Activated T-helper 2 cell treated with anti-CD3 and anti-CD28 coated beads, Interferon-gamma antibody, Interleukin-2, Interleukin-4, amounts not matched to agents 10 μg/mL and 5 μg/mL and 100 μg/mL, durations not matched to agents 14 hours and 24 hours and 36 hours (primary cell): ENCODE measurements at places on chromosomes 13 and 19.
A peak's percentile ranks its signal among the peaks of the same experiment; 100 is the strongest.

GRCh38 chr13:25372284-25373081, 709 bp downstream of the ATP8A2 start:
- no peak for DNase-seq

- no peak for DNase-seq
Observed at GRCh38 chr19:33950091-33950750, 153.6 kb downstream of the KCTD15 start.

- no peak for DNase-seq
Observed at GRCh38 chr19:15722956-15723355, 4.9 kb upstream of the OR10H2 start.

- no peak for DNase-seq
Observed at GRCh38 chr13:24491845-24492244, 20.7 kb downstream of the PARP4 start.

GRCh38 chr13:51784097-51784496, 19.9 kb downstream of the DHRS12 start:
- no peak for DNase-seq

- no peak for DNase-seq
Observed at GRCh38 chr19:7328647-7329046, 20.1 kb upstream of the ARHGEF18 start.

- no peak for DNase-seq
Observed at GRCh38 chr19:7007859-7008258, 13.4 kb downstream of the MBD3L2B start.

GRCh38 chr13:26760832-26761582, 421 bp upstream of the GPR12 start:
- DNase-seq = no peak

DNA sequence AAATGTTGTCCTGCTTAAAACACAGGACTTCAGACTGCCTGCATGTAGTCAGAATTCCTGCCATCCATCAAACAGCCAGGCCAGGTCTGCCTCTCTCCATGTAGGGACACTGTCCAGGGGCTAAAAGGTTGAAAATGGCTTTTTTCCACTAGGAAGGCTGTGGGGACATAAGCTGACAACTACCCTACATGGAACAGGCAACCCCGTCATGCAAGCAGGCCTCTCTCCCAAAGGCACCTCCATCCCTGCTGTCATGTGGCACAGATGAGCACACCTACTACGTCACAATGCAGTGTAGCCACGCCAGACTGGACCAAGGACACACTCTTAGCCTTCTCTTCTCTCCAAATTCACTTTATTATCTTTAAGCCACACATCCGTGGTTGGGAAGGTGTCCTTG, 40.8 kb downstream of the LATS2 start:
- DNase-seq = no peak

DNA sequence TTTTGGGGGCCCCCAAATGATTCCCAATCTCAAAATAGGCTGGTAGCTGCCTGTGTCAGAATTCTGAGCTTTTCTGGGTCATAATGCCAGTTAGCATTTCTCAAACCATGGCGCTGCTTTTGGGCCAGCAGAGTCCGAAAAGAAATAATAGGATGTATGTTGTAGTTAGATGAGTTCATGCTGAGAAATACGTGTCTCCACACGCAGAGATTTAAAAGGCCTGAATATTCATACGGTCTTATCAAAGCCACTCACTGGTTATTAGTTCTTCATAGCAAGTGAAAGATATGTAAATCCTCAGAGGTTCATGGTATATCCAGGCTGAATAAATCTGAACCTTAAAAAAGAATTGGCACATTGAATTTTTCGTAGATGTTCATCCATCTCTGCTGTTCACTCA, 124.5 kb downstream of the SHISA2 start:
- no peak for DNase-seq

GRCh38 chr13:23440821-23441618, 7.5 kb upstream of the SACS start:
- DNase-seq = no peak

DNA sequence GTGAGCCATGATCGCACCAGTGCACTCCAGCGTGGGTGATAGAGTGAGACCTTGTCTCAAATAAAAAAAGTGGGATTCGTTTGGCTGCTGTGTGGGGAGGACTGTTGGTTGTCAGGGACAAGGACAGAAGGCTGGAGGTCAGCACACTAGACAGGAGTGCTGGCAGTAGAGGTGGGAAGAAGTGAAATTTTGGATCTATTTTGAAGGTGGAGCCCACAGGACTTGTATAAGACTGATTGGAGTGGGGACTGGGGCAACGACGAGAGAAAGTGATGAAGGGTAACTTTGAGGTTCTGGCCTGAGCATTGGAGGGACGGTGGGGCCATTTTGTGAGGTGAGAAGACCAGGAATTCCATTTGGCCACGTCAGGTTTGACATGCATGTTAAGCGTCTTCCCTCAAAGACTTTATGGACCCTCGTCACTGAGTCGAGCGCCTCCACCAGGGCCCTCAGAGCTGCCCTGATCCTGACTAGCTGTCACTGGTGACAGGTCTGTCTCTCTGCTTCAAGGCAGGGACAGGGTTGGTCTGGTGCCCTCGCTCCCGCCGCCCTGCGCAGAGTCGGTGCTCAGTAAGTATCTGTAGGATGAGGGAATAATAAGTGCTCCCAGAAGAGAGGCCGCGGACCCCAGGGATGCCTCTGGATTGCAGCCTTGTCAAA, 673 bp downstream of the CTU1 start:
- DNase-seq = peak; percentile 25

DNA sequence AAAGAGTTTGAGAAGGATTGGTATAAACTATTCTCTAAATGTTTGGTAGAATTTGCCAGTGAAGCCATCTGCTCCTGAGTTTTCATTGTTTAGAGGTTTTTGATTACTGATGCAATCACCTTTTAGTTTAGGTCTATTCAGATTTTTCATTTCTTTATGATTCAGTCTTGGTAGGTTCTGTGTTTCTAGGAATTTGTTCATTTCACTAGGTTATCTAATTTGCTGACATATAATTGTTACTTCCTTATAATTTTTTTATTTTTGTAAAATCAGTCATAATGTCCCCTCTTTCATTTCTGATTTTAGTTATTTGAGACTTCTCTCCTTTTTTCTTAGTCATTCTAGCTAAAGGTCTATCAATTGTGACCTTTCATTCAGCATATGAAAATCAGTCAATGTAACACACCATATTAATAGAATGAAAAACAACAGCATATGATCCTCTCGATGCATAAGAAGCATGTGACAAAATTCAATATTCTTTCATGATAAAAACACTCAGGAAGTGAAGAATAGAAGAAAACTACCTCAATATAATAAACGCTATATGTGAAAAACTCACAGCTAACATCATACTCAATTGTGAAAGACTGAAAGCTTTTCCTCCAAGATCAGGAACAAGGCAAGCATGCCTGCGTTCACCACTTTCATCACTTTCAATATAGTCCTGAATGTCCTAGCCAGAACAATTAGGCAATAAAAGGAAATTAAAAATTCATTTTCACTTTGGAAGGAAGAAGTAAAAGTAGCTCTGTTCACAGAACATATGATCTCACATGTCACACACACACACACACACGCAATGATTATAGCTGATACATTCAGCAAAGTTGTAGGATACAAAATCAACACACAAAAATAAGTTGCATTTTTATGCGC, 149.1 kb downstream of the COG6 start:
- DNase-seq = no peak

GRCh38 chr19:38148337-38148736, 75.7 kb downstream of the DPF1 start:
- DNase-seq = no peak

- DNase-seq = no peak
Observed at GRCh38 chr13:111215081-111216047, 100.3 kb downstream of the ARHGEF7 start.

DNA sequence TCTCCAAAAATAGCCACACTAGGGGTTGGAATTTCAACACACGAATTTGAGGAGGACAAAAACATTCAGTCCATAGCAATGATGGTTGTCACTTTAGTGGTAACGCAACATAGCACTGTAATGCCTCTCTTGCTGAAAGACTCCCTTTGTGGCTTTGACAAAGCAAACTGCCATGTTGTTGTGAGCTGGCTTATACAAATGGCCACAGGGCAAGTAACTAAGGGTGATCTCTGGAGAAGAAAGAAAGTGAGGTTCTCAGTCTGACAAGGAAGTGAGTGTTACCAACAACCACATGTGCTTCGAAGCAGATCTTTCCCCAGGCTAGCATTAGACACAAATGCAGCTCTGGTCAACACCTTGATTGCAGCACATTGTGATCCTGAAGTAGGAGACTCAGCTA, 79.1 kb upstream of the PCDH17 start:
- DNase-seq = no peak

GRCh38 chr13:34469196-34469986, 472.7 kb upstream of the NBEA start:
- no peak for DNase-seq

GRCh38 chr19:53812335-53812734, 11.8 kb downstream of the NLRP12 start:
- DNase-seq = no peak
